ENCODE measurements at places on chromosomes 3 and 15. TPM values are rescaled to one million over a fixed set of nuclear protein-coding genes. Genes with fewer than 3 reads are reported as not detected.

ITIH4 gene
- 3.2 TPM for polyA plus RNA-seq

WDR72 gene
- 1.6 TPM for polyA plus RNA-seq

LRRN1 gene
- polyA plus RNA-seq, result 128 TPM

FGF12 gene
- 3.0 TPM for polyA plus RNA-seq

FXR1 gene
- polyA plus RNA-seq, result 80.4 TPM

ALCAM gene
- 10.8 TPM for polyA plus RNA-seq

ARPP19 gene
- polyA plus RNA-seq, result 44.3 TPM

NANOGP8 gene
- 14.5 TPM for polyA plus RNA-seq

WDR93 gene
- polyA plus RNA-seq, result 0.03 TPM

AGTR1 gene
- polyA plus RNA-seq, result 0.03 TPM
